ENCODE measurements at places on chromosomes 2 and 18. TPM values are rescaled to one million over a fixed set of nuclear protein-coding genes. Genes with fewer than 3 reads are reported as not detected.

DNA sequence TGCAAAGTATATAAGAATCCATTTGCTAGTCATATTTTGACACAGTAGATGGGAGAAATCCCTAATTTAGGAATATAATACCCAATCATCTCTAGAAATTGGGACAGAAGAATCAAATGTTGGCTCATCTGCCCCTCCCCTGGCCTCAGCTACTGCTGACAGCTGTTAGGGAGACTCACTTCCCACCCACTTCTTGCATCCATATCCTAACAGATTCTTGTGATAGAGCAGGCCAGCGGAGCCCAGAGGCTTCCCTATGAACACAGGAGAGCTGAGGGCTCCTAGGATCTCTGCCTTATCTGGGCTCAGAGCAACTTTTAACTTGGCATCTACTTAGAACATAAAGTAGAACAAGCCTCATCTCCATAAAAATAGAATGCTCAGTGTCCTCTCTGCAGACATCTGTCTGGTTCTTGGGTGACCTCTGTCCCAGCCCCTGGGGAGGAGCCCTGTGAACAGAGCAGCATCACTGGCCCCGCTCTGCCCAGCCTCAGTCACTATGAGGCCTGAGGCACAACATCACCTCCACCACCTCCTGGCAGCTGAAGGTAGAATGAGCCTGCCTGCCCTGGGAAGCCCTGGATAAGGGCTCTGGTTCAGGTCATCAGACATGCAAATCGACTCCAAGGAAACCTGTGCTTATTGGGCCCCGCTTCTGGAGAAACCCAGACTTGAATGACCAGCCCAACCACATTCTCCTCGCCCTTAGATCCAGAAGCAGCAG lies 229.7 kb downstream of the ANKRD36B start:
- H3K27me3 ChIP-seq, result peaks cover 12% of the 10 kb centered on the region
- no peak for DNase-seq
- no peaks in the 10 kb centered on the region for H3K4me1 ChIP-seq
- H3K4me3 ChIP-seq, result no peak overlapping the region
- no peaks in the 10 kb centered on the region for H3K36me3 ChIP-seq
- no peak overlapping the region for H3K27ac ChIP-seq

GRCh38 chr2:120840795-120841487 lies 105.3 kb downstream of the GLI2 start:
- H3K4me3 ChIP-seq, result no peak overlapping the region
- H3K27me3 ChIP-seq, result no peaks in the 10 kb centered on the region
- no peaks in the 10 kb centered on the region for H3K36me3 ChIP-seq
- H3K27ac ChIP-seq, result no peak overlapping the region
- no peak for DNase-seq
- H3K4me1 ChIP-seq, result peaks cover 7% of the 10 kb centered on the region

DNA sequence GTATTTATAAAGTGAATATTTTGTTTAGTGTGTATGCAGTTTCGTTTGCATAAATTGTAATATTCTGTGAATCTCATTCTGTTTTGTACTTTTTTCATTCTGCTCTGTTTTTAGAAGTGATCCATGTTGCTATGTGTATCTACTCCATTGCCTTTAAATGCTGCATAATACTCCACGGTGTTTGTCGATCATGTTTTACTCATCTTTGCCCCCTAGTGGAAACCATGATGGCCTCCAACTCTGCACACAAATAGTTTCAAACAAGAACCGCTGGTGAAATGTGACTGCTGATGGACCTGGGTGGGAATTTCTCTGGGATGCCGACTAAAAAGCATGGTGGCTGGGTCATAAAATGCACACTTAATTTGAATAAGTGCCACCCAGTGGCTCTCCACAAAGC lies 32.0 kb upstream of the SKOR2 start:
- no peaks in the 10 kb centered on the region for H3K4me1 ChIP-seq
- no peak overlapping the region for H3K27ac ChIP-seq
- H3K4me3 ChIP-seq, result no peak overlapping the region
- H3K36me3 ChIP-seq, result no peaks in the 10 kb centered on the region

DNA sequence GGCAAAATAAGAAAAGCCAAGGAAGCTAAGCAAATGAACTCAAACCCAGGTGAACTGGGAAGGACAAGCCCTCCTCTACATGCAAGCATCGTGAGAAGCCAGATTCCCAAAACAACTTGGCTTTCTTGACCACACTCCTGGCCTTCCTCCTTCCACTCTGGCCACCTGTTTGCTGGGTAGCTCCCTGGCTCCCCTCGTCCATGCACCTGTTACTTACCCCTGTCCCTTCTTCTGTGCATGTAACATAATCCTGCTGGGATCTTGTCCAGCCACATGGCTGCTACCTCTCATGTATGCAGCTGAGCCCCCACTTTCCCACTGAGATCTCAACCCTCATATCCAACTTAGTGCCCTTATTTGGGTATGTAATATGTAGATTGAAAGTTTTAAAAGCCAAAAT lies 121.6 kb downstream of the MYO5B start:
- no peak overlapping the region for H3K4me3 ChIP-seq
- no peaks in the 10 kb centered on the region for H3K36me3 ChIP-seq
- H3K27me3 ChIP-seq, result no peaks in the 10 kb centered on the region
- no peaks in the 10 kb centered on the region for H3K4me1 ChIP-seq
- H3K27ac ChIP-seq, result no peak overlapping the region

- no peak overlapping the region for H3K27ac ChIP-seq
- H3K27me3 ChIP-seq, result no peaks in the 10 kb centered on the region
- no peak overlapping the region for H3K4me3 ChIP-seq
- DNase-seq, result peak; percentile 43
- no peaks in the 10 kb centered on the region for H3K4me1 ChIP-seq
These were observed 478.2 kb downstream of the ARHGAP15 start for GRCh38 chr2:143607231-143608062.

- H3K27ac ChIP-seq, result no peak overlapping the region
- no peaks in the 10 kb centered on the region for H3K36me3 ChIP-seq
- H3K4me3 ChIP-seq, result no peak overlapping the region
- H3K4me1 ChIP-seq, result no peaks in the 10 kb centered on the region
- no peak for DNase-seq
- no peaks in the 10 kb centered on the region for H3K27me3 ChIP-seq
These were observed 14.0 kb upstream of the BIRC6 start for GRCh38 chr2:32342801-32343200.

DNA sequence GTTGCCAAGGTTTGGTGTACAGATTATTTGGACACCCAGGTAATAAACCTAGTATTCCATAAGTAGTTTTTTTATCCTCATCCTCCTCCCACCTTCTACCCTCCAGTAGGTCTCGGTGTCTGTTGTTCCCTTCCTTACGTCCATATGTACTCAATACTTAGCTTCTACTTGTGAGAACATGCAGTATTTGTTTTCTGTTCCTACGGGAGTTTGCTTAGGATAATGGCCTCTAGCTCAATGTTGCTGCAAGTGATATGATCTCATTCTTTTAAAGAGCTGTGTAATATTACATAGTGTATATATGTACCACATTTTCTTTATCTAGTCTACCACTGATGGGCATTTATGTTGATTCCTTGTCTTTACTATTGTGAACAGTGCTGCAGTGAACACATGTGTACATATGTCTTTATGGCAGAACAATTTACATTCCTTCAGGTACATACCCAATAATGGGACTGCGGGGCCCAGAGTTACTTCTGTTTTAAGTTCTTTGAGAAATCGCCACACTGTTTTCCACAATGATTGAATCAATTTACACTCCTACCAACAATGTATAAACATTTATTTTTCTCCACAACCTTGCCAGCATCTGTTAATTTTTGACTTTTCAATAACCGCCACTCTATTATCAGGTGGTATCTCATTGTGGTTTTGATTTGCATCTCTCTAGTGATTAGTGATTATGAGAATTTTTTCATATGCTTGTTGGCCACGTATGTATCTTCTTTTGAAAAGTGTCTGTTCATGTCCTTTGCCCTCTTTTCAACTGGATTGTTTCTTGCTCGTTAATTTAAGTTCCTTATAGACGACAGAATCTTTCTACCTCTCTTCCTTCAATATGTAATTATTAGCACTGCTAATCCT lies 88.0 kb downstream of the MEMO1 start:
- no peak for DNase-seq
- no peaks in the 10 kb centered on the region for H3K27me3 ChIP-seq
- no peak overlapping the region for H3K27ac ChIP-seq
- H3K4me1 ChIP-seq, result no peaks in the 10 kb centered on the region
- no peak overlapping the region for H3K4me3 ChIP-seq

Gene BMP10
- not detected for total RNA-seq
